ENCODE measurements at places on chromosomes 4 and X.

GRCh38 chr4:73714647-73715046, 25.7 kb upstream of the CXCL8 start:
- DNase-seq = no peak

DNA sequence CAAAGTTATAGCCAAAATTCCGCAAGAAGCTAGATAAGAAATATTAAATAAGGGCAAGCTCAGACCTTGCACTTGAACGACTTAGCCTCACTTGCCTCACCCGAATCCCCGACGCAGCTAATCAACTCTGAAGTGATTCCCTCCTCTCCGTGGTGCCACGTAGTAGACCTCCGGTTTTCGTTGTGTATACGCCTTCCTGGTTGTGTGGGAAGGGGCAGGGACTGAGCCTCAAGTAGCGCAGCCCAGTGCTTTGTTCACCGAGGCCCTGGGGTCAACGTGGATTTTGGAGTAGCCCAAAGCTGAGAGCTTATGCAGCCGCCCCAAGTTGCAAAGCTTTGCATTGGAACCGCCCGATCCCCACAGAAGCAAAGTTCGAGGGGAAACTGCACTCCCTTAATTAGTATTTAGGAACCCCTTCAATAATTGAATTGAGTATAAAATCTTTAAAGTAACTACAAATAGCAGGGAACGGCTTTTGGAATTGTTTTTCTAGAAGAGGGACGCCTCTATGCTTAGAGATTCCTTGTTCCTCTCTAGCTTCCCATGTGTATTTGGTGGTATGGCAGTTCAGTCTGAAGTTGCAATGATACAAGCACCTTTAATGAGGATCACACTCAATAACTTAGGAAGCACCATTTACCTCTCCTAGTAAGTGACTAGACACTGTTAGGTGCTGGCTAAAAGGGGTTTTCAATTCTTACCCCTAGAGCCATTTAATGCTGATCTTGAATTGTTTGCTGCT, 55.7 kb downstream of the LINC00632 start:
- DNase-seq = no peak

DNA sequence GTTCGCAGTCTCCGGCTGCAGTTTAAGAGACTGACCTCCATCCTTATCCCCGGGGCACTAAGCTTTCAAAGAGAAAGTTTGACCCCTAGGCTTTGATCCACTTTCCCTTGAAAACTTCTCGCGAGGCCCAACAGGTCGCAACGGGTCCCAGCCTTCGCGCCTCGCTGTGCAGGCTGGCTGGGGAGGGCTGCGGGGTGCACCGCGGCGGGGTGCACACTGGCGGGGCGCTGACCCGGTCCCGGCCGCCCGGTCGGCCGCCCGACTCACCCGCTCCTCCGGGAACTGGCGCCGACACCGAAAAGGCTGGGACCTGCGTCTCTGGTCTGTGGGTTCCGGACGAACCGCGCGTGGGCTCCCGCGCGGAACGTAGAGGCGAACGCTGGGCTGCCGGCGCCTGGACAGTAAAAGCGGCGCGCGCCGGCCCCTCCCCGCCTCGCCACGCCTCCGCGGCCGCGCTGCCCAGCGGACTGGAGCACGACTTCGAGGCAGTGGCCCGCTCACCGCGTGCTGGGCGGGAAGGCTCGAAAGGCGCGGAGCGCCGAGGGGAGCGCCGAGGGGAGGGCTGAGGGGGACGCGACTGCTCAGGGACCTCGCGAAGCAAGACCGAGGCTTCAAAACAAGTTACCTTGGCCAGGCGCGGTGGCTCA, at the start of gene TAF7L:
TSS of gene TAF7L (minus strand) at position 378 of the 647 bp plus-strand sequence. CDS start 3,791 bp downstream, outside the sequence.
- no peak for DNase-seq

DNA sequence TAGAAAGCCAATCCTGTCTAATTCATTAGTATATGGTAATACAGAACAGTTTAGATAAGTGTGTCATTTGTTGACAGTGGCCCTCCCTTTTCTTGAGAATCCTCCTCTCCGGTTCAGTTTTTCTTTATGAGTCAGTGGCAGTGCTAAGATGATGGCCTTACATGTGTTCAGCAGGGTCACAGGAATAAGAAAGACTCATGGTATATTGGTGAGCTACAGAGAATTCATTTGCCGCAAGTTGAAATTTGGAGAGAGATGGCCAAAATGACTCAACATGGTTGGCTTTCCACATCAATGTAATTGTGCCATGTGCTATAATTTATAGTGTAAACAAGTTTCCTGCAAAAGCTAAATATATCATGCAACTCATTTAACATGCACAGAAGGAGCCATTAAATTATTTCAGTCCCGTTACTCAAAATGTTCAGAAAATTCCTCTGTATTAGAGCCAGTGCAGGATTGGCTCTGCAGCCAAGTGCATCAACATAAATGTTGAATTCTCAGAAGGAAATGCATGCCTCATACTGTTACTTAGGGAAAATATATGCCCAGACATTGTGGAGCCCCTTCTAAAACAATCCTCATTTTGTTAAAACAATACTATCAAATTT, 374.3 kb downstream of the AFF2 start:
- DNase-seq = no peak

DNA sequence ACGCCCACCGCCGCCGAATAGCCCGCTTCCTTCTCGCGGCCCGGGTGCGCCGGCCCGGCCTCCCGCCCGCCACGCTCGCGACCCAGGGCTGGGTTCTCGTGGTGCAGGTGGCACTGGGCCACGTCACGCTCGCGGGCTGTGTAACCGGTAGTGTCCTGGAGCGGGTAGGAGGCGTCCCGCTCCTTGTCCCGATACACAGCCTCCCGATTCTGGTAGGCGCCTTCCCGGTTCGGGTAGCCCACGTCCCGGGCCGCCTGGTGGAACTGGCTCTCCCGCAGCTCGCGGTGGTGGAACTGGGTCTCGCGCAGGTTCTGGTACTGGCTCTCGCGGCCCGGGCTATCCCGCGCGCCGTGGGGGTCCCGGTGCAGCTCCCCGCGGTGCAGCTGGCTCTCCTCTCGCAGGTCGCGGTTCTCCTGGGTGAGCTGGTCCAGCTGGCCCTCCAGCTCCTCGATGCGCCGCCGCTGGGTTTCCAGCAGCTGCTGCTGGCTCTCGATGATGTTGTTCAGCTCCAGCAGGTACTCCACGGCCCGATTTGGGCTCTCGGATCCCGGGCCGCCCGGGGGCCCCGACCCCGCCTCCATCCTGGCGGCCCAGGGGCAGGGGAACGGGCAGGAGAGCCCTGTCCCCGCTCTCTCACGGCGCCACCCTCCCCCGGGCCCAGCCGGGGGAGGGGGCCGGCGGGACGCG, 39.3 kb upstream of the IQSEC2 start:
- peak; percentile 33 for DNase-seq

- DNase-seq = no peak
These were observed 1002.3 kb downstream of the FAM133A start for GRCh38 chrX:94676285-94676684.

DNA sequence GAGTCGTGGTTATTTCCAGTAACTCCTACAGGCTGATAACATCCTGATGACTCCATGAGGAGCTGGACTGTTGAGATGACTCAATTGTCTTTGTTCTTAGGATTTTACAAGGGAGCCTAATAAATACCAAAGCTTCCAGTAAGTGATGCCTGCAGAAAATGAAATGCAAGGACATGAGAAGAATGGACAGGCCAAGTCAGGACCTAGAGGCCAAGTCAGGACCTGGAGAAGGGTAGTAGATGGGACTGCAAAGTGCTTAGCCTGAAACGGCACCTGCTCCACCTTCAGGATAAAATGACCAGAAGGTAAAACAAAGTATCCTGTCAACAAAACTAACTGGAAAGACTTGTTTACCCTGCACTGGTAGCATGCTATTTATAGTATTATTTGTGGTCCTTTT, 6.4 kb upstream of the SLC10A6 start:
- no peak for DNase-seq

GRCh38 chr4:122879001-122879400, 43.4 kb downstream of the NUDT6 start:
- DNase-seq = no peak

DNA sequence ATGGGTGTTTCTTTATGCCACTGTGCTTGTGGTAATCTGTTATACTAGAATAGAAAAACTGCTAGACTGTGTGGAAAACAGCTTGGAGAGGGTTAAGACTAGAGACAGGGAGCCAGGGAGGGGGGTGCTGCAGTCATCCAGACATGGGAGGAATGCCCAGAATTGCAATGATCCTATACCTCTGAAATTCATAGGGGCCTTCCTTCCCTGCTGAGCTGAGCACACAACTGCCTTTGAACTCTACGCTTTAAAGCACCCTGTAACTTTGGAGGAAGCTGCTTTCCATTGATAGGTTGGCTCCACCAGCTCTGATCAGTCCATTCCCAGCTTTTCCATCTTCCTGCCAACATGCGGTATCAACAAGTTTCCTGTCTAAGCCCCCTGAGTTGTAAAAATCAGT, 155.9 kb upstream of the RASGEF1B start:
- no peak for DNase-seq

- no peak for DNase-seq
These were observed 1442.8 kb upstream of the IGFBP7 start for GRCh38 chr4:58553031-58553430.

GRCh38 chr4:180380733-180381132, 1862.5 kb upstream of the TENM3 start:
- no peak for DNase-seq

GRCh38 chr4:14415146-14415545, 587.1 kb upstream of the CPEB2 start:
- no peak for DNase-seq

DNA sequence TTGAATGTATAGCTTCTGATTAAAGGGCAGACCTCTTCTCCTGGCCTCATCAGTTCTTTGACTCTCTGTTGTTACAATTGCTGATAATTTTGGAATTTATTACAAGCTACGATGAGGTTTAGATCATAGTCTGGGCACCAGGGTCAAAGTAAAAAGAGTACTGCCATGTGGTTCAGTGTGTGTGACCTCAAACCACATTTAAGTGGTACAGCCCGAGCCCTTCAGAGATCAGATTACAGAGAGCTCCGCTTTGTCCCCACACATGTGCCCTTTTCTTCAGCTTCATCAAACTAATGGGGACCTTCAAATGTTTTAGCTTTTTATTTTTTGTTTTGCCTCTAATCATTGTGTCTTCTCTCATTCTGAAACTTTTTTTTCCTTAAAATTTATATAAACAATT, 37.1 kb downstream of the SPANXN2 start:
- DNase-seq = no peak

GRCh38 chrX:54166915-54167314, 16.1 kb downstream of the FAM120C start:
- DNase-seq = no peak

- DNase-seq = no peak
These were observed 653.0 kb downstream of the C4orf33 start for GRCh38 chr4:129748991-129749390.

- DNase-seq = no peak
These were observed 146.1 kb upstream of the IL1RAPL2 start for GRCh38 chrX:104419926-104420325.
